ENCODE measurements at places on chromosomes 3 and 15.

GRCh38 chr15:68112706-68113105 is 58.6 kb downstream of the PIAS1 start:
- DNase-seq, result no peak

- no peak for DNase-seq
Observed at GRCh38 chr15:59825901-59826300, 136.8 kb upstream of the BNIP2 start.

- DNase-seq, result no peak
Observed at GRCh38 chr3:9198899-9199335, 50.5 kb downstream of the SRGAP3 start.

GRCh38 chr15:84035399-84035766 is 200.2 kb upstream of the GOLGA6L4 start:
- DNase-seq, result no peak

DNA sequence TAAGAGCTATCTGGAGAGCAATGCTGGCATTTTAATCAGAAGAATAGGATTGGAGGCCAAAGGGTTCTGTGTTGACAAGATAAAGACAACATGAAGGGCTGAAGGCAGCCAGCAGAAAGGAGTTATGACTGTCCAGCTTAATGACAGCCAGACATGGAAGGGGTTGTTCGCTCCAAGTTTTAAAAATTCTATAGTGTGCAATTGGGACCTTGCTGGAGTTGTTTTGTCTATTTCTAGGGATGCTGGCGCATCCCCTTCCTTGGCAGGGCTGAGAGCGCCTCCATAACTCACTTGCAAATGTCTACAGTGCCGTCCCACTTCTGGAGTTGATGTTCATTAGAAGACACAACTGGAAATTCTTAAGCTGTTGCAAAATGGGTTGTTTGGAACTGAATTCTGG is 200.7 kb downstream of the TLE3 start:
- no peak for DNase-seq

DNA sequence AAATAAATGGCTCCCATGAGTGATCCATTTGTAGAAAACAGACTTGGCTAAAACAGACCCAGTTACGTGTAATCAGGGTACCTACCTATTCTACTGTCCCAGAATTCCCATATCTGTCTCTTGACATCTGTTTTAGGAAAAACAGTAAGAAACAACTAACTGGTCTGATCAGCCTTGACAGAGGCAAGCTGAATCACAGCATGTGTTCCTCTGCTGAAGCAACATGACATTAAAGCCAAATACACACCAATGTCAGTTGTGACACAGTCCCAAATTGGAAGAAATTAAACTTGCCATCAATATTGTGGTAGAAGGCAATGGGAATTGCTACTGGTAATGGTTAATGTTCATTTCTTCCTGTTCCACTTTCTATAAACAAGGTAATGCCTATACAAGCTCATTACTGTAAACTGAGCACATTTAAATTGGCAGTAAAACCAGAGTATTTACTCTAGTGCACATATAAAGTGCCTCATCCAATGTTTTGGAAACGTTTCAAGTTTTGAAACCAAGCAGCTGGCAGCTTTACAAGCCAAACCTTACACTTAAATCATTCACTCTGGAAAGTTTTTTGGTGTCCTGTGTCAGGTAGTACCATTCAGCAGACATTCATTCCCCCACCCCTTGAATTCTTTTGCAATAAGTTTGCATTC is 27.0 kb downstream of the ALDH1A2 start:
- DNase-seq, result no peak

DNA sequence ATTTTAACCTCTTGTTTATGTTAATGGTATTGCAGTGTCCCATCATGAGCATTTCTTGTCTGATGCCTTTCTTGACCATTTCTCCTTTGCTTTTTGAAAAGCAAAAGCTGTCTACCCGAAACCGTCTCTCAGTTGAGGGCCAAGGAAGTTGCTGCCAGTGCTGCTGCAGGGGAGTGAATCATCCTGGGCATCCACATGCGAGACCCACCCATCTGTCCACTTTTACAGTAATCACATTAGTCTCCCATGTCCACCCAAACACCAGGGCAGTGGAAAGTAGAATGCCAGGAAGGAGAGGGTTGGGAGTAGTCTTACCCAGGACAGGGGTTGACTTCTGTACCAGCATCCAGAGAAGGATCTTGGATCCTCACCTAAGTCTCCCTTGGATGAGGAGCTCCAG is 48.6 kb upstream of the TEX264 start:
- DNase-seq, result no peak

GRCh38 chr15:89877083-89877425 is 16.7 kb downstream of the AP3S2 start:
- no peak for DNase-seq

DNA sequence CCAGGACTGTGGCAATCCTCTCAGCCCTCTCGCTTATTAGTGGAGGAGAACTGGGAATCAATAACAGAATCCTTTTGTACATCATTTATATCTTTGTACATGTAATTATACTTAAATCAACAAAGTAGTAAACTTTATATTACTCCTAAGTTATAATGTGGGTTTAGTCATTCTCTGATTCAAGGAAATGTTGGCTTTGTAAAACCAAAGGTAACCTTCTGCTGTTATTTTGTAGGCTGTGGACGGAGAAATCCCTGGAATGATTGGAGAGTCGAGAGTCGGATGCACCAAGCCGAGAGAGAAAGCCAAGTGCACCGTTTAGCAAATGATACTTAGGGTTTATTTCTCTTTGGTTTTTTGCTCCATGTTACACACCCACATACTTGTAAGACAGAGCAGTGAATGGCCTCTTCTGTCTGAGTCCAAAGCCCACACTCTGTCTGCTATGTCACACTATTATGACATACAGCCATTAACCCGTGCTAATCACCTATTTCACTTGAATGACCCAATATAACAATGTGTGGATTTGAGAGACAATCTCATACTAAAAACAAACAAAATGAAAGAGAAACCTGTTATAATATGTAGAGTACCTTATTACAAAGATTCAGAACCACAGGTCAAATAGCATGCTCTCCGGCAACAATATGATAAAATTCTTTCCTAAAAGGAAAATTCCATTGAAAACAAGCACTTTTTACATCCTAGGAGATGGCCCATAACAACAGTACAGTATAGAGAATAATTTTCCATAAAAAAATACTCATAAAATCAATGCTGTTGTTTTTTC is 72.2 kb downstream of the MECOM start:
- DNase-seq, result no peak

DNA sequence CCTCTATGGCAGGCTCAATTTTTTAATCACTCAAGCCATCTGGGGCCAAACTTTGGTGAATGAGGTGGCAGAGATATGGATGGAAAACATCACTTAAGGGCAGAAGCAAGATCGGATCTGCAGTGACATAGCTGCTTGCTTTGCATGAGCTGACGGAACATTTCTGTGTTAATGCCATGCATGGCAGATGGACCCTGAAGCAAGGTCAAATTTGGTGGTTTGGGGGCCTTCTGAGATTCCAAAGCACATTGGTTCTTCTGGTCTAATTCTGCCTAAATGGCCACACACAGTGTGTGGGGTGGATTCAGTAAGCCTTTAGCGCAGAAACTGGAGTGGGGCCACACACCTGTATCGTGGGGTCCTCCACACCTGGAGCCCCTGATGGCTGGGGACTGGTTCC is 38.3 kb upstream of the BCL2L10 start:
- DNase-seq, result no peak

- no peak for DNase-seq
Observed at GRCh38 chr3:806006-806405, 286.8 kb upstream of the CNTN6 start.

DNA sequence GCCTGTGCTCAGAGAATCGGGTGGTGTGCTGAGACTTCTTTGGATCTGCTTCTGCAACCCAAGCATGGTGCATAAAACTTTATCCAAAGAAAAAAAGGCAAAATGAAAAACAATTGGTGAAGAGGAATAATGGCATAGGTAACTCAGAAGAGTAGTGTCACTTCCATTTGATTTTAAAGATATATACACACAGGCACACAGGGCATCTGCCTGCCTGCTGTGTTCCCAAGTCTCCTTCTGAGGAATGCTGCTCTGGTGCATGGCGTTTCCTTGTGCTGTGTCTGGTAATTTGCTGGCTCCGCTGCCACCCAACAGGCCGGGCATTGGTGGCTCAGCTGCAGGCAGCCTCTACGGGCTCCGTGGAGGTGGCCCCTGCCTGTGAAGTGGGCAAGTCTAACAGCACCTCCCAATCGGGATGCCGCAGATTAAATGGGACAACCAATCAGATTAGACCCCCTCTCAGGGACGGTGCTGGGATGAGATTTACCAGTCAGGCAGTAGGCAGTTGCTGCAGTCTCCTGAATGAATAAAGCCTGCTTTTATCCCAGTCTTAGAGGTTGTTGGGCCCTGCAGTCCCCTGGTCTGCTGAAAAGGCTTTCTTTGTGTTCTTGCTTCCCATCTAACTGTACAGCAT is 253.7 kb upstream of the RASGRP1 start:
- DNase-seq, result no peak

GRCh38 chr3:149619136-149619535 is 38.7 kb downstream of the WWTR1 start:
- no peak for DNase-seq

- no peak for DNase-seq
Observed at GRCh38 chr15:50726315-50726714, 39.2 kb downstream of the SPPL2A start.

GRCh38 chr15:57354436-57355123 is 21.7 kb upstream of the CGNL1 start:
- no peak for DNase-seq

GRCh38 chr3:33989229-33989628 is 190.8 kb downstream of the PDCD6IP start:
- no peak for DNase-seq

- DNase-seq, result no peak
Observed at GRCh38 chr3:14371573-14372474, 30.6 kb upstream of the SLC6A6 start.
